Activated T-cell treated with anti-CD3 and anti-CD28 coated beads for 24 hours (primary cell): ENCODE measurements at places on chromosomes 12 and 14.

DNA sequence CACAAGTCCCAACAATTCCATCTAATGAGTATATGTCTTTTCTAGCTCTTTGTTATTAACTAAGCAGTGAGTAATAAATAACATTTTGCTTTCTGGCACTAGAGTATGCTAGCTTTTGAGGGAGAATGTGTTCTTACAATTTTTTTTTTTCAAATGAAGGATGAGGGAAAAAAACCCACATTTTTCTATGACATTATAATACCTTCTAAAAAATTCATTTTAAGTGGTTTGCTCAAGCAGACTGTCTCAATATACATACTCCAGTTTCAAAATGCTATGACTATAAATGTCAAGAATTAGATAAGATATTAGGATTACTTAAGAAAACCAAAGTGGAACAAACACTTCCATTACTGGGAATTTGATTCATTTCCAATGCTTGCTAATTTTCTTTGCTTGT is 394.6 kb downstream of the C12orf75 start:
- DNase-seq, result no peak

DNA sequence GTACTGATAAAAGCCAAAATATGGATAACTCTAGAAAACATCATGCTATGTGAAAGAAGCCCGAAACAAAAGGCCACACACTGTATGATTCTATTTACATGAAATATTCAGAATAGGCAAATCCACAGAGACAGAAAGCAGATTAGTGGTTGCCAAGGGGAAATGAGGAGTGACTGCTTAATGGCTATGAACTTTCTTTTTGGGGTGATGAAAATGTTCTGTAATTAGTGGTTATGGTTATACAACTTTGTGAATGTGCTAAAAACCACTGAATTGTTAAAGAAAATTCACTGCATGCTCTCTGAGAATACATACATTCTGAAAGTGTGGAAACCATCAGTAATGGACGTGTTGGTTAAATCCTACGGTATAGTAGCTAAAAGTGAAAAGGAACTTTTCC is 39.9 kb upstream of the STON2 start:
- DNase-seq, result no peak

DNA sequence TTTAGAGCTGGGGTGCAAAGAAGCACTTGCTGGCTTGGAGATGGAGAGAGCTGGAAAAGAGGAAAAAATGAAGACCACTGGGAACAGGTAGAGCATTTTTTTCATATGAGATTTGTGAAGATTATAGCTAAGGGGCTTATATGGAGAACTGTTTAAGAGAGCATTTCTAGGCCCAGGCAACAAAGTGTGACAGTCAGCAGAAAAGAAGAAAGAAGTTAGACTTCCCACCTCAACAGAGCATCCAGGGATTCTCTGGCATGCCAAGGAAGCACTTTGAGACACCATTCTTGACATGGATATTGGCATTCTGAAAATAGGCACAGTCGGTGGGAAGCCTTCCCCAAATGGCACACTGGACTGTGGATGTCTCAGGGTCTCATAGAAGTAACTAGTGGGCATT is 195.5 kb downstream of the KLHL28 start:
- no peak for DNase-seq

GRCh38 chr14:104707608-104708595 is 16.1 kb upstream of the ADSS1 start:
- no peak for DNase-seq

DNA sequence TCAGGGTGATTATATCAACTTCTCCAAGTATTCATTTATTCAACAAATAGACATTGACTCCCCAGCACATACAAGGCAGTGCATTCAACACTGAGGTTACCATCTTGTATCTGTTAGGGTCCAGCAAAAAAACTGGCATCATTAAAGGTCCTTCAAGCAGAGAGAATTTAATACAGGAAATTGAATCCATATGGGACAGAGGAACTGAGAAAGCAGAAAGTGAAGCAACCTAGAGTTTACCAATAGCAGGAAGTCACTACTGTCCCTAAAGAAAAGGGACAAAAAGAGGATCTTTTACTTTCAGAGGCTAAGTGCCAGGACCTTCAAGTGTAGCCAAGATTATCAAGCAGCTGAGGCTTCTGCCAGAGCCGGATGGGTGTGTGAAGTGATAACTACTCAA is 237.8 kb upstream of the TBX3 start:
- no peak for DNase-seq

DNA sequence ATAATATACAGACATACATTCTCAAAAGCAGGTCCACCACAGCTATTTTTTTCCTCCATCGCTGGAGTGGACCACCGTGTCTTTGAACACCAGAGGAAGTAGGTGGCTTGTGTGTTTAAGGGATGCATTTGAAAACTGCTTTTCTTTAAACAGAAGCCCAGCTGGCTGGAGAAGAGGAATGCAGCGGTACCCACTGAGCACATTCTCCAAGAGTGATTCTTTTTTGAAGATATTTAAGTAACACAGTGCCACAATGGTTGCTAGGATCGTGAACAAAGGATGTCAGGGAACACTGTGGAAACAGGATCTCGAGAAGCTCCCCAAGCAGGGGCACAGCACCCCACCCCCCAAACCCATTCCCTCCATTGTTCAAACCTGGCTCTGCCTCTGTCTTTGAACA is 286.6 kb upstream of the PWP1 start:
- DNase-seq, result no peak

DNA sequence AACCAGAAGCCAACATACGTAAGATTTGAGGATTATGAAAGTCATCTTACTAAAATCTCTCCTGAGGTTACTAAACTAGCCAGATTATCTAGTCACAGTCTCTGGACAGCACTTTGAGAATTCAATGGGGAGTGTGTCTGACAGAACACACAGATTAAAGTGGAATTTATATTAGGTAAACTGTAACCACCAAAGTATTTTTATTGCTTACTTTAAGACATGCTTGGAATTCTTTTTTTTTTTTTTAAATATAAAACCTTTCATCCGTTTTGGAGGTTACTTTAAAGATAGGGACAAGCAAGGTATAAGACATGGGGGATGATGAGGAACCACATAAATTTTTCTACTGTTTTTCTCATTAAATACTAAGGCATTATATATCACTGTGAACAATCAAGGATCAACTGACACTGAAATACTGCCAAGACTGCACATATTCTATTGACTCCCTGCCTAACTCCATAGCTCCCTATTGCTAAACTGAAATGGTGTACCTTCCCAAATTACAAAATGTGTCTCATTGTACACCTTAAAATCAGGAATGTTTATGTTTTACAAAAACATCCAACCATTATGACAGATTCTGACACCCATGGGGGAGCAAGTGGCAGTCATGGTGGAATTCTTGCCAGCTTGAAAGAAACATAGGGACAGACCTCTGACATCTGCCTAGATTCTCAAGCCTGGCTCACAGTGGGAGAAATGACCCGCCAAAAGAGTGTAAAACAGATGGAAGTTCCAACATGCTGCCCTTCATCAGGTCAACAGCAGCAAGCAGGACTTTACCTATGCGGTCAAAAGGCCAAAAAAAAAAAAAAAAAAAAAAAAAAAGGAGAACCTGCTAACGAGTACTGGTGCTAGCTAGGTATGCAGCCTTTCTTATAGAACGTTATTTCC is 239.3 kb downstream of the MED13L start:
- DNase-seq, result no peak

- no peak for DNase-seq
These were observed 167.9 kb downstream of the PPFIA2 start for GRCh38 chr12:81591256-81591655.
